ENCODE measurements at places on chromosomes 3 and 15.

GRCh38 chr3:29011966-29012365 lies 268.9 kb upstream of the RBMS3 start:
- DNase-seq = no peak

DNA sequence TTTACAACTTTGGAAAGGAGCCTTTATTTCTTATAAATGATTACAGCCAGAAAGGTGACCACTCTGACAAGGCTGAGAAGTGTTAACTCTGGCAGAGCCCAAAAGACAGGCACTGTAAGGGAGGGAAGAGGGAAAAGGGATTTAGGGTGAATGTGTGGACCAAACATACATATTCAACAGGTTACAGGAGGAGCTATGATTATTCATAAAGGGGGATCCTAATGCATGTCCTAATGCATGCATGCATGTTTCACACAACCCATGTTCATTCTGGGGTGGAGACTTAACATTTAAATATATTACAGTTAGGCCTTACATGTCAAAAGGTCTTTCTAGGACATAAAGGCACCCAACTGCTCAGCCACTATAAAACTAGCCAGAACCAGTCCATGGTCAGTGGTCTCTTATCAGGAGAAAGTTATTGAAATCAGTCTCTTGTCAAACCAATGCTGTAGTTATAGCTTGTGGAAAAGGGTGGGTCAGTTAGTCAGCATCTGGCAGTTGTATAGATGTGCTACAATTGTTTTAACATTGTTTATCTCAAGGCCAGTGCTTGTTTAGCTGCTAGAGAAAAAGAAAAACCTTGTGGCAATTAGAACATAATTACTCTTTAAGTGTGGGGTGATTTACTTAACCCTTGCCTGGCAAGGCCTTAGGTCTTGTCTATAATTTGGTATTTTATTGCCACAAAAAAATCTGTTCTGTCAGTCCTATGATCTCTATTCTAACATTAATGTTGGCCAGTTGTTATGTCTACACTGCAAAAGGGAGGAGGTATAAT lies 77.5 kb downstream of the RAD18 start:
- DNase-seq = no peak

DNA sequence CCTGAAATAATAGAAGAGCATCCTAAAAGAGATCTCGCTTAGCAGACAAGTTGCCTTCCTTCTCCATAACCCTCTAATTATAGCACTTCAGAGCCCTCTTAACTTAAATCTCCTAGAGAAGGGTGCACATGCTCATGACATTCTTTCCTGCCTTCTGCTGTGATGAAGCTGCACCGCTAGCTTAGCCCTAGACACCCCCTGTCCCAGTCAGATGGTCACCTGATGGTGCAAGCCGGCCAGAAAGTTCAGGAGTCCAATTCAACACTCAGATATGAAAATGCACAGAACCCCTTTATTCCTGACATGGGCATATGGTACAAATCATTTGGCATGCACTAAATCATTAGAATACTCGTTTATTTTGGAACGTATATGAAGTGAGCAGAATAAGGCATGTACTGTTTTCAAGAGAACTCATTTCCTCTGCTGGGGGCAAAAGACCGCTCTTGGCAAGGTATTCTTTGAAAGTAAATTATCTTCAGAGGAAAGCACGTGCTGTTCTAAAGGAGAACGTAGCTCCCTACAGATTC lies 420.4 kb upstream of the PROK2 start:
- DNase-seq = no peak

DNA sequence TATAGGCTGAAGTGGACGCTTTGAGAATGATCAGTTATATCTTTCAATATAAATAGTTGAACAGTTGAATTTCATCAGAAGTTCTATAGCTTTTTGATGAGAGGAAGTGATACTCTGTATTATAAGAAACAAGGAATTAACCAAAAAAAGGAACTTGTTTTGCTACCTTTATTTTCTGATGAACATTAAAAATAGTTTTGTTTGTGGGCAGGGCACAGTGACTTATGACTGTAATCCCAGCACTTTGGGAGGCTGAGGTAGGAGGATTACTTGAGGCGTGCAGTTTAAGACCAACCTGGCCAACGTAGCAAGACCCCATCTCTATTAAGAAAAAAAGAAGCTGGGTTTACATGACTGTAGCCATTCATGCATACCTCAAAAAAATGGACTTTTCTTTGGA lies 16.7 kb downstream of the BLOC1S6 start:
- DNase-seq = no peak

- no peak for DNase-seq
Observed at GRCh38 chr3:54634122-54634469, 293.8 kb downstream of the LRTM1 start.

DNA sequence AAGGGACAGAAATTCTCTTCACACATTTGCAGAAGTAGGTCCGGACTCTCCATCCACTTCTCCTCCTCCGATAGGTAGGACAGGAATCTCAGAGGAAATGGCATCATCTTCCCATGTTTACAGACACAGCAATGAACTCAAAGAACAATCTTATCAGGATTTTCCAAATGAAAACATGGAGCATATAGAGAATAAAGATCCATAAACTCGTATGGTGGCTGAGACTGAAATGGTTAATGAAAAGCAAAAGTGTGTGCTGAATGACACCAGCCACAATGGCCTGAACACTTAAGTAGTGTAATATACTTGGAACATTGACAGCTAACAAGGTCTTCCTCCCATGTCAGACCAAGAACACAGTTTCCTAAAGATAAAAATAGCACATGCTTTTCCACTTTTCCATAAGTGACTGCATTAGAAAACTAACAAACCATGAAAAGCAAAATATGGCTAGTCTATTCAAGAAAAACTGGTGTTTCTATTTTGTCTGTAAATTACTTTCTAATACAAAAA lies 5.8 kb downstream of the CCRL2 start:
- DNase-seq = no peak

DNA sequence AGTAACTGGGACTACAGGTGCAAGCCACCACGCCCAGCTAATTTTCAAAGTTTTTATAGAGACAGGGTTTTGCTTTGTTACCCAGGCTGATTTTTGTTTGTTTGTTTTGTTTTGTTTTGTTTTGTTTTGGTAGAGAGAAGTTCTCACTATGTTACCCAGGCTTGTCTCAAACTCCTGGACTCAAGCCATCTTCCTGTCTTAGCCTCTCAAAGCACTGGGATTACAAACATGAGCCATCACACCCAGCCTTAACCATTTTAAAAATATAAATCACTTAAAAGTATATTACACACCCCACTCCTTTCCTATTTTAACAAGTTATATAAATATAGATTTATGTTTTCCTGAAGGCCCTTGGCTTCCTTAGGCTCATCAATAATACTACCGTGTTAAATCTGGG lies 6.5 kb upstream of the DYNC1LI1 start:
- DNase-seq = no peak

DNA sequence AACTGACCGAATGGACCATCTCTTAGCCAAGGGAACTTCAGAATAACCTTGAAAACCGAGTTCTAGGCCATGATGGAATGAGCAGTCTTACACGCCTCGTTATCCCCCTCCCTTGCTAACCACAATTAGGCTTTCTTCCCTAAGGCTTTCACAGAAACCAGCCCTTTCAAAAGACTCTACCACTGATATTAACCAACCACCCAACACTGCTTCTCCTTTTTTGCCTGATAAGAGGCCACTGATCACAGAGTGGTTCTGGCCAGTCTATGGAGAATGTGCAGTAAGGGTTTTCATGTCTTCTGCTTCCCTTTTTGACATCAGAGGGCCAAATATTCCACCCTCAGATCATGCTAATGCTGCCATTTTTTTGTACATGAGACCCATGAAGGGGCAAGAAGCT lies 59.3 kb downstream of the MCF2L2 start:
- no peak for DNase-seq

DNA sequence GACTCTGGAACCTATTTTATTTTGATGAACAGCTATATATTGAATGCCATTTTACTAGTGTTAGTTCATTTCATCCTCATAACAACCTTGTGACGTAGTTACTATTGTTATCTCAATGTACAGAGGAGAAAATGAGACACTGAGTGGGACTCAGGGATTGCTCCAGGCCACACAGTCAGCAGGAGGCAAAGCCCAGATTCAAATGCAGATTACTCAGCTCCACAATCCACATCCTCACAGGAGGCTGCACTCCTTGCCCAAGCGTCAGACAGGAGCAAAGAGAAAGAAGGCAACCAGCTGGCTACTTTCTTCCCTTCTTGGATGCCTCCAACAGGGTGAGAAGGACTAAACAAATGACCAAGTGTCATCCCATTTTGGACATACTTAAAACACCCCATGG lies 92.0 kb upstream of the CCDC54 start:
- no peak for DNase-seq

GRCh38 chr3:50369012-50369670 lies 9.8 kb upstream of the TMEM115 start:
- no peak for DNase-seq

DNA sequence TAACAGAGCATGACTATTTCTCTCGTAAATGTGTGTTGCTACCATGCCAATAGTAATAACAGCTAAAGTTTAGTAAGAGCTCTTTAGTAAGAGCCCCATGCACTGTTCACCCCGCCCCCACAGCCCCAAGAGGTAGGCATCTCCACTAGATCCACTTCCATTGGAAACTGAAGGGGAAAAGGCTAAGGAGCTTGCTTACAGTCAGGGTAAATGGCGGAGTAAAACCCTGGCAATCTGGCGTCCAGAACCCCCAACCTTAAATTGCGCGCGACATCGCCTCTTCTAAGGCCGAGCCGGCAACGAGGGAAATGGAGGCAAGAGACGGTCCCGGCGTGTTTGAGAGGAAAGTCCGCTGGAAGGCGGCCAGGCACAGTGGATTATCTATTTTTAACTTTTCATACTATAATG lies 654 bp upstream of the C3orf38 start:
- no peak for DNase-seq

GRCh38 chr3:88986834-88987233 lies 120.6 kb upstream of the EPHA3 start:
- DNase-seq = no peak

Measured in T-helper 17 cell (primary cell).